NCI-H2171 treated with DMSO at 0.1 percent for 48 hours (cell line): ENCODE measurements at places on chromosomes 2 and 18.
A peak's percentile ranks its signal among the peaks of the same experiment; 100 is the strongest.

DNA sequence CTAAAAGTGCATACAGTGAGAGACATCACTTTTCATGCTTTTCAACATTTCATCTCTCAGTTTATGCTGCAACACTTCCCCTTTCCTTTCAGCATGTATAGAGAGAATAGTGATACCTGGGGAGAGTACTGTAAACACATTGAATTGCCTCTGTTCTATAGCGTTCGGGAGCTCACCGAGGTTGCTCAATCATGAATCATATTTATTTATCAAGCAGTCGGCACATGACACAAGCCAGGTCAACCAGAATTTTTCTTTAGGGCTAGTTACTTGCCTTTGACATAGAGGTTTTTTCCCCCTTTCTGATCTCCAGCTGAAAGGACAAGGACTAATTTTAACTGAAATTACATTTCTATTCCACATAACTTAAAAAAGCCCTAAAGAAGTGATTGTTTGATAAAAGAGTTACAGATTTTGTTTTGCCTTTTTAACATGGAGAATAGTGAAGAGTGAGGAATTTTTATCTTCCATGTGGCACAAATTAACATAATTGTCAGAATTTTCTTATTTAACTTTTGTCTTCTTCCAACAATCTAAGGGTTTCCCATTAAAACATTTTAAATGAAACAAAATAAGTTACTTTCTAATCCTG is 690.9 kb upstream of the TMEFF2 start:
- no peak for DNase-seq

- no peak for DNase-seq
These were observed 852.0 kb upstream of the FSHR start for GRCh38 chr2:50006327-50006726.

GRCh38 chr2:142983174-142983573 is 105.7 kb downstream of the KYNU start:
- no peak for DNase-seq

DNA sequence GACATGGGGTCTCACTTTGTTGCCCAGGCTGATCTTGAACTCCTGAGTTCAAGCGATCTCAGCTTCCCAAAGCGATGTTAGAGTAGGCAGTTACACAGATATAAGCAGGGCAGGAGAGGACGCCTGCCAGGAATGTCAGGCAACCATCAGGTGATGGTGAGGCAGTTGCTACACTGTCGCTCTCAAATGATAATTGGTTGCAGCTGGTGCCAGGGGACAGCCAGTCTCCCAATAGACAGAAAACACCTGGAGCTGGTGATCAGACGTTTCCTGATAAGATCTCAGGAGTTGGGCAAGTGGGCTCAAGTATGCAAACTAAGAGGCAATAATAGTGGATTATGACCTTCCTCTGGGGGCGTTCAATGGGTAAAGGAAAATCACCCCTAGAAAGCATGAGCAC is 163.1 kb upstream of the RGPD4 start:
- peak; percentile 70 for DNase-seq
